ENCODE measurements at places on chromosomes 6 and 20. TPM values are rescaled to one million over a fixed set of nuclear protein-coding genes. Genes with fewer than 3 reads are reported as not detected.

Gene KIF25
- total RNA-seq: not detected

Gene SLC35D3
- total RNA-seq: not detected

Gene TINAG
- 0.64 TPM for total RNA-seq

Gene L3MBTL3
- total RNA-seq: 5.3 TPM

Gene LGSN
- total RNA-seq: not detected

Gene TMEM217
- 1.9 TPM for total RNA-seq

Gene MATN4
- not detected for total RNA-seq

Gene C6orf132
- total RNA-seq: 0.03 TPM

Gene TREML2
- 6.8 TPM for total RNA-seq

Gene SRSF12
- not detected for total RNA-seq

Gene GSTA3
- total RNA-seq: not detected

Gene C4A
- 5.4 TPM for total RNA-seq

Gene NOP56
- 409 TPM for total RNA-seq

- DNase-seq: no peak
These were observed 183.8 kb downstream of the PTPRK start for GRCh38 chr6:128336436-128337095.

DNA sequence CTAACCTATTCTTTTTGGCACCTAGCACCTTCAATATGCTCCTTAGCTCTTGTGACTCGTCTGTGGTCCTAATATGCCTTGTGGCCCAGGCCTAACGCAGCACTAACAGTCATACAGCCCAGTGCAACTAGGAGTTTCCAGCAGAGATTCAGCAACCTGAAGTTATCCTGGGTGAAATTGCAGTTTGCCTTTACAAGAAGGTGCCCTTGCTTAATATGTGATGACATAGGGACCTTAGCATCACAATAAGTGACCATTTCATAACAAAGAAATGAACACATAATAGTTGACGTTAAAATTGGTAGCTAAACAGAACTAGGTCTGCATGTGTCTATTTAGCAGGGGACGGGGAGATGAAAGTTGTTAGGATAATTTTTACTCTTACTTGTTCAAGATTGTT is 10.1 kb downstream of the FIG4 start:
- DNase-seq: no peak

GRCh38 chr6:21836772-21837425 is 243.3 kb downstream of the SOX4 start:
- no peak for DNase-seq

GRCh38 chr6:69887026-69887425 is 20.7 kb downstream of the COL19A1 start:
- no peak for DNase-seq

DNA sequence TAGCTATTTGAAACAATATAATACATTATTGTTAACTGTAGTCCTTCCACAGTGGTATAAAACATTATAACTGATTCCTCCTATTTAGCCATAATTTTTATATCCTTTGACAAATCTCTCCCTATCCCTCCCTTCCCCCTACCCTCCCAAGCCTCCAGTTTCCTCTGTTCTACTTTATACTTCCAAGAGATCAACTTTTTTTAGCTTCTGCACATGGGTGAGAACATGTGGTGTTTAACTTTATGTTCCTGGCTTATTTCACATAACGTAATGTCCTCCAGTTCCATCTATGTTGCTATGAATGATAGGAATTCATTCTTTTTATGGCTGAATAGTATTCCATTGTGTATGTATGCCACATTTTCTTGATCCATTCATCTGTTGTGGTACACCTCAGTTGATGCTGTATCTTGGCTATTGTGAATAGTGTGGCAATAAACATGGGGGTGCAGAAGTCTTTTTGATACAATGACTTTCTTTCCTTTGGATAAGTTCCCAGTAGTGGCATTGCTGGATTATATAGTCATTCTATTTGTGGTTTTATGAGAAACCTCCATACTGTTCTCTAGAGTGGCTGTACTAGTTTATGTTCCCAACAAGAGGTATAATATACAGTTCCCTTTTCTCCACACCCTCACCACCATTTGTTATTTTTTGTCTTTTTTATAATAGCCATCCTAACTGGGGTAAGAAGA is 205.0 kb downstream of the KCNQ5 start:
- no peak for DNase-seq

DNA sequence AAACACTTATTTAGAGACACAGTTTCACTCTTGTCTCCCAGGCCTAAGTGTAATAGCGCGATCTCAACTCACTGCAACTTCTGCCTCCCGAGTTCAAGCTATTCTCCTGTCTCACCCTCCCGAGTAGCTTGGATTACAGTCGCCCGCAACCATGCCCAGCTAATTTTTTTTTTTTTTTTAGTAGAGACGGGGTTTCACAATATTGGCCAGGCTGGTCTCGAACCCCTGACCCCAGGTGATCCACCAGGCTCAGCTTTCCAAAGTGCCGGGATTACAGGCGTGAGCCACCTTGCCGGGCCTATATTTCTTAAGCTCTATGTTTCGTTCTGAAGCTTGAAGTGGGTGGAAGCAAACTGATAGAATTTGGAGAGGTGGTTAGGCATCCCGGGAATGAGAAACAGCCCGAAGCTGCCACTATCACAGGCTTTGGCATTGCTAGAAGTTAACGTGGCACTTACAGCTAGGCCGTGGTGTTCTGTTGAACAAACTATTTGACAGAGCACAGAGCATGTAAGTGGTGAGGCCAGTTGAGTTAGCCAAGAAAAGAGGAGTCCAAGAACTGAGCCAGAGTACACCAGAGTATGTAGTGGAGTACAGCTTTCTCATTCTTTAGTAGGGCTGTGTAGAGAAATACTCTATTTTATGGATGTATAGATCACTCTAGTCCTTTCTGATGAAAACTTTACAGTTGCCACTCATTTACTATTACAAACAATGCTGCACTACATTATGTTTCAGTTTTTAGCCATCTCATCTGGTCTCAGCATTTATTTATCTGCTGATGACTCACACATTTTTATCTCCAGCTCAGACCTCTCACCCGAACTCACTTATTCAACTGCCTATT is 62.0 kb upstream of the HFE start:
- no peak for DNase-seq

DNA sequence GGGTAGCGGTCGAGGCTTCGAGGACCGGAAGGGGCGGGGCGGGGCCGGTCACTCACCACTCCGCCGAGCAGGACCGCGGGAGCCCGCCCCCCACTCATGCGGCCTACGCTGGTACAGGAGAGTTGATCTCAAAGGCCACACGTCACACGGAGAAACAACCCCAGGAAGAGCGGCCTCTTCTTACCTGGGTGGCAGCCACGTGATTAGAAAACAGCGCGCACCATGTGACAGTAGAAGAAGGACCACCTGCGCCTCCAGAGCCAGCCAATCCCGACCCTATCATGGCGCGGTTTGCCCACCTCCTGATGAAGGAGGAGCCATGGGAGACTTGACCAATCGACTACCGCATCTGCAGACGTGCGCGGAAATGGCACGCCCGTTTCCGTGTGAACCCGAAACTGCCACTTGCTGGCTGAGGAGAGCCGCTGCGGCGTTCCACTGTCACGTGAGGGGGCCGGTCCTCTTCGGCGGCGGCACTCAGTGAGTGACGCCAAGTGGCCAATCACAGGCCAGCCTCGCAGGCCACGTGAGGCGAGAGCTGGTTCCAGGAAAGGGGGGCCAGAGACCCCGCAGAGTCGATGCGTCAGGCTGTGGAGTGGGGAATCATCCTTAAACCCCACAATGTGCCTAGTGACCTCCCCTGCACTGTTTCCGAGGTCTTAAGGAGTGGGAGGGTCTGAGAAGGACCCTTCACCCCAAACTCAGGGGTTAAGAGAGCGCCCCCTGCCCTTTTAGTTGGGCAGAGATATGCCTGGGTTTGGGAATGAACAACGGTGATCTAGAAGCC is at the start of gene CUTA:
TSS of gene CUTA (minus strand) at position 205 of the 787 bp plus-strand sequence. CDS start at position 98, 107 bp downstream.
- peak; percentile 99 for DNase-seq

DNA sequence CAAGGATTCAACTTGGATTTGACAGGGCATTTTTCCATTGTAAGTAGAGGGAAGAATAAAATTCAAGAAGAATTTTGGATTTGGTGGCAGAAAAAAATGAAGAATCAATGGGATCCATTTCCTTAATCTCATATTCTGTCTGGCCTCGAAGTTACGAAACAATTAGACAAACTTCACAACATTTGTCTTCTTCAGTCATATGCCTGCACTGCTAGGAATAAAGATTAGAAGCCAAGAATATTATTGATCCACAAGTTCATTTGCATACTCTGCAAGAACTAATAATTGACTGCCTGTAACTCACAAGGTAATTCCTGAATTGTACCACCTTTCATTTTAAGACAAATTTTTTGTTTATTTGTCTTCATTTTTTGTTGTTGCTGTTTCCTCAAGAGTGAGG is 486.2 kb downstream of the HAO1 start:
- DNase-seq: no peak

- DNase-seq: no peak
These were observed 14.2 kb downstream of the COL19A1 start for GRCh38 chr6:69880601-69881000.

DNA sequence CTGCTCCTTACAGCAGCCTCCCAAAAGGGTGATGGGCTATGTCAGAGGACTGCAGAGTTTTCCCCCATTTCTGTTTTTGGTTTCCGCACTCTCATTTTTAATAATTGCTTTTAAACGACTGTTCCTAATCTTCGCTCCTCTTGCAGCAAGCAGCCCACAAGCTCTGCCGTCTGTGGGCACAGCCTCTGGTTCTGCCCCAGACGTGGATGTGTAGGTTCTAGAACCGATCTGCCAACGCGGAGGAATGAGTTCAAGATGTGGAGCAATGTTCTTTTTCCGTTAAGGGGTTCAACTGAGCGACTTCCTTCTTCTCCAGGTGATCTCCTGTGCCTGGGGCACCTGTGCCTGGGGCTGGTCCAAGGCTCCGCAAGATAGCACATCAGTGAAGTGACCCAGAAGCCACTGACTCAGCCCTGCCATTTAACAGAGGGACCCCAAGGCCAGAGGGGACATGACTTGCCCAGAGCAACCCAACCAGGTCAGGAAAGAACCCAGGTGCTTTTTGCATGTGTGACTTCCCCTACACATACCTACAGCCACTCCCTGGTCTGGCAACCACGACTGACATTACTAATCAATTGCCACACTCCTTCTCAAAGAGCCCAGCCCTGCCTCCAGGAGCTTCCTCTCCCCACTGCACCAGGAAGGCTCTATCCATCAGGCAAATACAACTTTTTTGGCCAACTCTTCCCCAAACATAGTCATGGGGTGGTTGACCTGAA is 22.7 kb downstream of the PMEPA1 start:
- DNase-seq: no peak

- DNase-seq: no peak
These were observed 9.4 kb downstream of the CD40 start for GRCh38 chr20:46127396-46128010.

- no peak for DNase-seq
These were observed 35.8 kb upstream of the TPD52L1 start for GRCh38 chr6:125117818-125118217.

DNA sequence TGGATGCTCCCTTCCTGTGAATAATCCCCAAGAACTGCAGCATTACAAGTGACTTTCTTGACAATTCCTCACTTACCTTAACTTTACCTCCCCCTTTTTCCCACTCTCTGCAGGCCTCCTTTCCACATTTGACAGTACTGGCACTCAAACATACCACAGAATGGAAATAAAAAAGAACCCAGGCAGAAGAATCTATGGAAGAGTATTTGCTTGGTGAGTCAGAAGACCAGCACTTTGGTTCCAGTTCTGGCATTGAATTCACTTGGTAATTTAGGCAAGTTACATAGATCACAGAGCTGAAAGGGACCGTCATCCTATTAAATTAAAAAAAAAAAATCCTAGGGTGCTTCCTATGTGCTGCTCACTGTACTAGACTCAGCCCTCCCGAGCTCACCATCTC is 55.0 kb downstream of the BTBD9 start:
- no peak for DNase-seq

DNA sequence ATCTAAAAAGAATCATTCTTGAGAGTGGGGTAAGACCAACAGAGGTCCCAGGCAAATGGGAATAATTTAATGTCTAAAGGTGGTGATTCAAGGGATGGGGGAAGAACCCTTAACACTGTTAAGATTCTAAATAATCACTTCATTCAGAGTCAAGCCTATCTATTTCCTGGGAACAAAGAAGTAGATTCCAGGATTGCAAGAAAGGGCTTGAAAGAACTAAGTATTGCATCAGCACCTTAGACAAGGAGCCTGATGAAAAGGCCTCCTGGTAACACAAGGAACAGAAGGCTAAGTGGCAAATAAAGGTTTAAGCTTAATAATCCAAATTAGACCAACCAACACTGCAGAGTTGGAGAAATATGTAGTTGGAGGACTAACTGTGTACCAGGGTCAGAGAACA is 620.7 kb upstream of the BTBD3 start:
- DNase-seq: no peak
